Fibroblast of skin of left quadriceps (primary cell): ENCODE measurements at places on chromosomes 7 and 10.

GRCh38 chr7:123485187-123485586 is 49.2 kb downstream of the IQUB start:
- no peak for DNase-seq

DNA sequence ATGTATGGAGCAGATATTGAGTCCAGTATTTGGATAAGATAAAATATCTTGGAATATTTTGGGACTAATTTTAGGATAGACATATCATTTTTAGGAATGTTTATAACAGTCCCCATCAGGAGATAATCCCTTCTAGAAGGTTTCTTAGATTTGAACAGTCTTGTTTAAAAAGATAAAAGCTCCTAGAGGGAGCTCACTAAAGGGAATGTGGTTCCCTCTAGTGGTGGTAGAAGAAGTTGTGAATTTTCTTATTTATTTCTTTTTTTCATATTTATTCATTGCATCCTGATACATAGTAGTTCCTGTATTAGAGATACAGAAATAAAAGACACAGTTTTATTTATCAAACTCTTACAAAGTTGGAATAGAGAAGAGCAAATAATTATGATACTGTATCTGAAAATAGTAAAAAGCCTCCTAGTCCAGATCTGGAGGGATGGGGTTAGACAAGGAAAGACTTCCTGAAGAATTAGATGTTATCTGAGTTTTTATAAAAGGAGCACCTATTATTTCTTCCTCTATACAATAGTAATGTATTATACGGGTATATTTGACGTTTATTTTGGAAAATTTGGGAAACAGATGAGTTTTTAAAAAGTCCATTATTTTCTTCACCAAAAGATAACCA is 24.5 kb upstream of the KLF14 start:
- DNase-seq: peak; percentile 24

- DNase-seq: no peak
Measured at GRCh38 chr10:116730464-116731260, 11.7 kb downstream of the HSPA12A start.

GRCh38 chr7:155580367-155580766 is 34.0 kb upstream of the CNPY1 start:
- no peak for DNase-seq

DNA sequence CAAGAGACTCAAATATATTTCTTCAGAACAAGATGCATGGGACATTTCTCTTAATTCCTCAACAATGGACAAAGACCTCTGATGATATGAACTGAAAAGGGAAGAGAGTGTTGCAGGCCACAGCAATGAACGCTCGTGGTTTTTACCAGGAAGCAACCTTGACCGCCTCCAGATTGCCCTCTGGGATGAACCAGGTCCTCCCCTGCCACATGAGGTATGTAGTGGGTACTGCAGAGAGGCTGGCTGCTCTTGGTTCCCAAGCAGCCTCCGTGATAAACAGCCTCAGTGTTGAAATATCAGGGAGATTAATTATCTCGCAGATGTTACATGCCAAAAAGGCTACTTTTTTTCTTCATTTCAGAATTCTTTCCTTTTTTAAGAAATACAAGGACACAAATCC is 338.8 kb downstream of the ELMO1 start:
- no peak for DNase-seq

DNA sequence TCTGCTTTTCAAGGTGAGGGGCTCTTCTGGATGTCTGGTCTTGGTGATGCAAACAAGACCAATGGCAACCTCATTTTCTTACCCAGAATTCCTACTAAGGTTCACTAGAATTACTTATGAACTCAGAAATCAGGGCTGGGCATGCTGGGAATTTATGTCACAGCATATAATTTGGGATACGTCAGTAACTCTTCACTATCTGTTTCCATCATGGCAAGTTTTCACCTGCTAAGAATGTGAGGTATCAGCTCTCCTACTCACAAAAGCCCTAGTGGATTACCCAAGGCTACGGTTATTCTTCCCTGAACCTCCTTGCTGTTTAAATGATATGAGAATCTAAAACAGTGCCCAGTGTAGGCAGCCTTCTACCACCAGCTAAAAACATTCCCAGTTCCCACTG is 53.1 kb downstream of the PNLIPRP2 start:
- DNase-seq: no peak

DNA sequence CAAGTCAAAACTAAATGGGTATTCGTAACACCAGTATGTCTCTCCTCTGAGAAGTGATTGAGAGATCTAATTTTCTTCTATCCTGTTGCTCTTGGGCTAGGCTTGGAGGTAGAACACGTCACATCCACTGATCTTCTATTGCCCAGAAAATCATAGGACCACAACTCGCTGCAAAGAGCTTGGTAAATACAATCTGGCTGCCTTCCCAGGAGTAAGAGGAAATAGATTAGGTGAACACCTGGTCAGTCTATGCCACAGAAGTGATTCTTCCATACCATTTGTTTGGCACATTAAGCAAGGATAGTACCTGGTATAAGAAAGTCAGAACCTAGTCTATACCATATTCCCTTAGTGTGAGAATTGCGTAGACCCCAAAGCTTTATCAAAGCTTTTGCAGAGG is 129.3 kb upstream of the PHYHIPL start:
- no peak for DNase-seq

DNA sequence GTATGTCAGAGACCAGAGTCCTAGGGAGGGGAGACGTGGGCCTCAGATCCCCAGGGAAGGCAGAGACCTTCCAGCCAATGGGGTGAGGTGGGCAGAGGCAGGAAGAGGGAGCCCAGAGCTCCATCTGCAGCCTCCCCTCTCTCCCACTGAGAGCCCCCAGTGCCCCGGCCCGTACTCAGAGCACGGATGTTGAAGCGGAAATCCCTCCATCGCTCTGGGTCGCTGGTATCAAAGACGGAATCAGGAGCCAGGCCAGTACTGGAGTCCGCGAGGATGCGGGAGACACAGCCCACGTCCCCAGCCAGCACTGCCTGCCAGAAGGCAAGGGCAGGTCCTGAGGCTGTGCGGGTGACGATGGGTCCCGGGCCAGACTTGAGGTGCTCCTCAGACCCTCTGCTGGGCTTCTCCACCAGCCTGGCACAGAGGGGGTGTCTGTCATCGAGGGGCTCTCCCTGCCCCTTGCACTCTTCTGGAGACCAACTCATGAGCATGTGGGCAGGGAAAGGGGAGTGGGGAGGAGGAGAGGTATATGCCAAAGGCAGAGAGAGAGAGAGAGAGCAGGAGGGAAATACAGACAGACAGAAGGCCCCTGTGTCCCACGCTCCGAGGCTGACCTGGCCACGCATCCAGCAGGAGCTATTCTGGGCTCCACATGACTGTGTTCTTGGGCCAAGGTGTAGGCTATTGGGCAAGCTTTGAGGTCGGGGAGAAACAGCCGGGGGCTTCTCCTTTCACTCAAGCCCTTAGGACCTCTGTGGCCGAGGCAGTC is at the start of gene ASB10:
TSS of gene ASB10 (minus strand) at position 611 of the 769 bp plus-strand sequence. CDS start at position 491, 120 bp downstream.
- DNase-seq: no peak

GRCh38 chr10:99853655-99854054 is 71.2 kb downstream of the ABCC2 start:
- no peak for DNase-seq

GRCh38 chr7:105098863-105099515 is 85.0 kb downstream of the KMT2E start:
- DNase-seq: no peak

GRCh38 chr7:136555933-136556332 is 312.5 kb upstream of the CHRM2 start:
- DNase-seq: no peak

GRCh38 chr10:102476466-102477141 is 25.3 kb upstream of the C10orf95 start:
- no peak for DNase-seq

DNA sequence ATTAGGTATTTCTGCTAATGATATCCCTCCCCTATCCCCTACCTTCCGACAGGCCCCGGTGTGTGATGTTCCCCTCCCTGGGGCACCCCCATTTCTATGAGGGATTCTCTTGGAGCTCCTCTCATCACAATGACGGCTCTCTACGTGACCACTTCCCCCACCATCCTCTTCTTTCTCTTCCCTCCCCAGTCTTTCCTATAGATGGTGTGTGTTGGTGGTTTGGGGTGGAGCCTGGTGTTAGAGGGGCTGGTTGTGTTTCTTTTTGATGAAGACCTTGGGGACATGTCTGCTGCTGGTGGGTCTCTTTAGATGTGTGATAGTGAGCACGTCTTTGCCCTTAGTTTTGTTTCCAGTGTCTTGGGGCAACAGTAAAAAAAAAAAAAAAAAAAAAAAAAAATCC is 28.6 kb downstream of the RPS24 start:
- no peak for DNase-seq

- DNase-seq: no peak
Measured at GRCh38 chr10:64344211-64344610, 823.0 kb downstream of the REEP3 start.

- DNase-seq: no peak
Measured at GRCh38 chr7:158384746-158385145, 202.9 kb downstream of the PTPRN2 start.

DNA sequence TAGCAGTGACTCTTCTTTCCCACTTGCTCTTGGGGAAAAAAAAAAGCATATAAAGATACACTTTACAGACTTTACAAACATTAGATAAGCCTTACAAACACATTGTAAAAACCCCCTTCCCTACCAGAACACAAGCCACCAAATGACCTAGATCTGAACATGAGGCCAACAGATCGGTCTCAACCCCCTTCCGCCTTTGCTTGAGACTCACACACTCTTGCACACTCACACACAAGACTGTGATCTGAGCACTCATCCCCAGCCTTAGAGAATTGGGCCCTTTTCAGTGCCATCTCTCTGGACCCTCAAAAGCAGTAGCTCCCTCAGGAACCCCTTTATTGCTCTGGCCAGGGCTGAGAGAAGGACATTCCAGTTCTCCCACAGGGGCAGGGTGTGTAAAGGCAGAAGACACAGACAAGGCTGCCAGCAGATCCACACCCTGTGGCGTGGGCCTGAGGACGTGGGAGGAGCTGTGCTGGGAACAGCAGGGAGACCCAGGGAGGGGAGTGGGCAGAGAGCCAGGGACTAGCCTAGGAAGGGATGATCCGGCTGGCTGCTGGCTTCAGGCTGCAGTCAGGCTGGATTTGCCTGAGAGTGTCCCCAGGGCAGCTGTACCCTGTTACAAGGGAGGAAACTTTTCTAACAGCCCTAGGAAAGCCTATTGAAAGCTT is 206.7 kb downstream of the KIAA1217 start:
- no peak for DNase-seq

- DNase-seq: no peak
Measured at GRCh38 chr7:109215341-109215740, 645.7 kb downstream of the DNAJB9 start.
